ENCODE measurements at places on chromosomes 1 and 21.

- DNase-seq, result no peak
Measured at GRCh38 chr1:205616563-205617293, 15.1 kb downstream of the ELK4 start.

GRCh38 chr1:5311147-5311546, 656.7 kb downstream of the AJAP1 start:
- DNase-seq, result no peak

- no peak for DNase-seq
Measured at GRCh38 chr1:243489158-243489527, 233.3 kb downstream of the SDCCAG8 start.

GRCh38 chr1:4596486-4596885, 57.9 kb upstream of the AJAP1 start:
- DNase-seq, result no peak

- DNase-seq, result no peak
Measured at GRCh38 chr1:41399145-41399795, 38.0 kb downstream of the FOXO6 start.

DNA sequence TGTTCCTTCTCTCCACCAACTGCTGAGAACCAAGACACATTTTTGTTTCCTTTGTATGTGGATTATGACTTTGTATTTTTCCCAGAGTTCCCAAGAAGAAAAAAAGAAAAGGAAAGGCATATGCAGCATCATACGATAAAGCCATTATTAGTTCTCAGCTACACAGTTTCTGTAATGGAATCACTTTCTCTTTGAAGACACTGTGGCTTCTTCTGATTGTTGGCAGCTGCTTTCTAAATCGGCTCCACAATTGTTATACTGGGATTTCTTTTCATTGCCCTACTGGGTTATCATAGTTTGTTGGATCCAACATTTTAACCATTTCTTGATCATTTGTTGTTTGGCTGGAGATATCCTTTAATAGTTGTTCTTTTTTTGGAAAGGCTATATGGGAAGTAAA, 89.5 kb upstream of the HIVEP3 start:
- no peak for DNase-seq

- DNase-seq, result no peak
Measured at GRCh38 chr1:6409053-6409452, 10.7 kb downstream of the HES2 start.

DNA sequence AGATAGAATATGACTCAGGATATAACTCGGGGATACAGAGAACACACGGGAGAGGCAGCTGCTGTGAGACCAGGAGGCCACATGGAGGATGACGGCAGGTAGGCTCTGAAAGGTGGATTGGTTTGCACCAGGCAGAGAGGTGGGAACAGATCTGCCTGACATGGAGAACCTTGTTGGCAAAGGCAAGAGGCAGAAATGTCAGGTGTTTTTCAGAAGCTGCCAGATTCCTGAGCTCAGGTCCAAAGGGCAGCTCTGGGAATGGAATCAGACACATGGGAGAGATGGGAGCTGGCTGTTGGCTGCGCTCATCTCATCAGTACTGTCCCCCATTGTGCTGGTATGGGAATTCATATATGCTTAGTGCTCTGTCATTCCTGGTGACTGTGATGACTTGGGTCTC, 19.2 kb downstream of the SYT6 start:
- DNase-seq, result no peak

GRCh38 chr1:58942759-58943191, 158.9 kb upstream of the JUN start:
- DNase-seq, result no peak

DNA sequence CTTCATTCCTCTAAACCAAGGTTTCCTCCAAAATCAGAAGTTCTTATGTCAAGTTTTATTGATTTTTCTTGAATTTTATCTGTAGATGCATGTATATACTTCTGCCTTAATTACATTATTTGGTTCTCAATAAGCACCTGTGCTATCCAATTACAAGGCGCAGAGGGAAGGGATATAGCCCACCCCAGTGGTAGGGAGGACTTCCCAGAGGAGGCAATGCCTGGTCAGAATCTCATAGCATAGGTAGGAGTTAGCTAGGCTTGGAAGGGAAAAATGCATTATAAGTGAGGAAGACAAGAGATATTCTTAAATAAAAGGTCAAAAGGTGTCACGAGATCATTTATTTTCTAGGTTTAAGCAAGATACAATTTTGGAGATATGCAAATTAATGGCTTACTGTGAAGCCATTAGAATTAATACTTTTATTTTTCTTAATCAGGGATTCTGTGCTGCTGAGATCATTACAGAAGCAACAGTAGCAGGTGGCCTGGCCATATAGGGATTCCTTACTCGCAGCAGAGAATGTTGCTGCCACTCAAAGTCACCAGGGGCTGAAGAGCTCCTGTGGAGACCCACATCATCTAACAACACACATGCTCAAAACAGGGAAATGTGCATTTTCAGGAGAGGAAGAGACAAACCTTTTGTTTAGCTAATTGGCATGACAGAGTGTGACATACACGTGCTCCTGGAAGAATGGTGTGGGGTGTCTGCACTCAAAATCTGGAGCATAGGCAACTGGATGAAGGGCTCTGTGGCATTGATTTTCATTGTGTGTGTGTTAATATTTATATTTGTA, 178.3 kb downstream of the ATG4C start:
- no peak for DNase-seq

DNA sequence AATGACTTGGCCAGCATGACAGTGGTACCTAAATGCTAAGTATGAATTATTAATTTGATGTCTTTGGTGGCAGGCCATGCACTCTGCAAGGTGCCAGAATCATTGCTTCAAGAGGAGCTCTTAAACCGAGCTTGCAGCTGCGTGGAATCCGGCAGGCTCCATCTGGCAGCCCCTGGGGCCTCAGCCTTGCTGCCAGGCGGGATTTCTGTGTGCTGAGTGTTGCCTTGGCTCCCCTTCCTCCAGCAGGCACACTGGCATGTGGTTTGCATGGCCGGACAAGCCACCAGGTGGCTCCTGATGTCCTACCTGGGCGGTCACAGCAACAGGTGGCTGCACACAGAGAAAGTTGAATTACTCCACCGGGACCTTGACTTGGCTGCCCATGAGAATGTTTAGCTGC, 155.4 kb downstream of the URB2 start:
- DNase-seq, result no peak

DNA sequence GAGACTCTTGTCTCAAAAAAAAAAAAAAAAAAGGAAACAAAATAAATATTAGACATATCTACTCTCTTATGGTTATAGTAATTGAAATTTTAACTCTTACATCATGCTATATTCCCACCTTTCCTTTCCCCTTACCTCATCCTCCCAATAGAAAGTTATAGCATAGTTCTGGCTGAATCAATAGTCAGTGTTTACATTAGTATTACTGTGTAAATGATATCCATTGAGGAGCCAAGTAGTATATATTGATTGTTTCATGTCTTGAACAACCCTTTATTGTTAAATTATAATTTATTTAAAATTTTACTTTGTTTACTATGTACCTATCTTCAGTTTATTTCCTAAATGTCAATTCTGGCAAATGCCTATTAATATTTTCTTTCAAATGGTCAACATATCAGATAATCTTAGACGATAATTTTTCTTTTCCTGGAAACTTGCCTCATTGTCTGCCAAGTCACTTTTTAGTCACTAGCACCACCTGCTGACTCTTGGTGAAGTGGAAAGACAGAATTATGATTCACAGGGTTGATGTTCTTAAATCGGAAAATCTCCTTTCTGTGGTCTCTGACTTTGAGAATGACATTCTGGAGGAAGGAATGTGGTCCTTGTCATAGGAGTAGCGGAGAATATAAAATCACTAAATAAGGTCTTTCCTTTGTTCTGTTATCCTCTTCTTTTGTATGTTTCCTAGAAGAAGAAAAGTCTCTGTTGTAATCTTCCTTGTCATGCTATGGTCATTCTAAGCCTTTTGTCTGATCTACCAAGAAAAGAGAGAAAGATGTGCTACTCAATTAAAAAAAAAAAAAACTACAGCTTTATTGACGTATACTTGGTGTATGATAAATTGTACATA, 8.6 kb downstream of the HJV start:
- DNase-seq, result no peak

DNA sequence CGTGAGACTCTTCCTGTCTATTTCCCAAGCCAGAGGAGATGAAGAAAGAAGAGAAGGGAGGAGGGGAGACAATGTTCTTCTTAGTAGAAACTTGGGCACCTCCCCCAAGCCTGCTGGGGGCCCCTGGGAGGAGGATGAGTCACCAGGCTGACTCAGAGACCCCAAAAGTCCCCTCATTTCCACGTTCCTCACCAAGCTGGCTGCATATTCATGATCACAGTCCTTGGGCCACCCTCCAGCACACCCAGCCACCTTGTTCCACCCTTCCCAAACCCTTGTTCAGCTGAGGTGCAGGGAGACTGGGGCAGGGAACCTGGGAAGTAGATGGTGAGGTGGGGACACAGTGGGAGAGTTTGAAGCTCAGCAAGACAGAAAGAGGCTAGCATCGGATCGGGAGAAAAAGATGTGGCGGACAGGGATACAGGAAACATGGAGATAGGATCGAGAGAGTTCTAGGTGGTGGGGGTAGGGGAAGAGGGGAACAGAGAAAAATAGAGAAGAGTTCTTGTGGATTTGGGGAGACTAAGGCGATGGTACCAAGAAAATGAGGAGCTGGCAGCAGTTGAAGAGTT, 712 bp downstream of the RAB13 start:
- no peak for DNase-seq

GRCh38 chr1:1630191-1630964, 1.6 kb upstream of the MMP23B start:
- peak; percentile 99 for DNase-seq

DNA sequence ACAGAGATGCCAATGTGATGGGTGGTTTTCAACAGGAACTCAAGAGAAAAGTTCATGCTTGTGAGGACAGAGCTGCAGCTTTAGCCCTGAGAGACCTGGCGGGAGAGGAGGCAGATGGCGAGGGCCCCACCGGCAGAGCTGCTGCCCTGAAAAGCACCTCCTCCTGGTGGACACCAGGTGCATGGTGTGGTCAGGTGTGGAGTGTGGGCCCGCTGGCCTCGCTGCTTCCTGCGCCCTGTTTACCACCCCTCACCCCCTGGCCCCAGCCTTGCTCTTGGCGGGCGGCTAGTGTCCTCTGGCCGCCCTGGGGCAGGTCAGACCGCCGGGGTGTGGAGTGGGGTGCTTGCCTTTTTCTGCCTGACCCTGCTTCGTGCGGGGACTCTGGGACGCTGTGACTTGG, 42.8 kb downstream of the PRKCZ start:
- no peak for DNase-seq

GRCh38 chr1:11447903-11448302, 31.1 kb upstream of the DISP3 start:
- no peak for DNase-seq

- no peak for DNase-seq
Measured at GRCh38 chr1:7177438-7178146, 392.3 kb downstream of the CAMTA1 start.

GRCh38 chr1:46652321-46653100, 15.7 kb downstream of the ATPAF1 start:
- no peak for DNase-seq
